ENCODE measurements at places on chromosomes 13 and 19.

- DNase-seq = no peak
Observed at GRCh38 chr13:44368062-44368591, 5.5 kb upstream of the SERP2 start.

DNA sequence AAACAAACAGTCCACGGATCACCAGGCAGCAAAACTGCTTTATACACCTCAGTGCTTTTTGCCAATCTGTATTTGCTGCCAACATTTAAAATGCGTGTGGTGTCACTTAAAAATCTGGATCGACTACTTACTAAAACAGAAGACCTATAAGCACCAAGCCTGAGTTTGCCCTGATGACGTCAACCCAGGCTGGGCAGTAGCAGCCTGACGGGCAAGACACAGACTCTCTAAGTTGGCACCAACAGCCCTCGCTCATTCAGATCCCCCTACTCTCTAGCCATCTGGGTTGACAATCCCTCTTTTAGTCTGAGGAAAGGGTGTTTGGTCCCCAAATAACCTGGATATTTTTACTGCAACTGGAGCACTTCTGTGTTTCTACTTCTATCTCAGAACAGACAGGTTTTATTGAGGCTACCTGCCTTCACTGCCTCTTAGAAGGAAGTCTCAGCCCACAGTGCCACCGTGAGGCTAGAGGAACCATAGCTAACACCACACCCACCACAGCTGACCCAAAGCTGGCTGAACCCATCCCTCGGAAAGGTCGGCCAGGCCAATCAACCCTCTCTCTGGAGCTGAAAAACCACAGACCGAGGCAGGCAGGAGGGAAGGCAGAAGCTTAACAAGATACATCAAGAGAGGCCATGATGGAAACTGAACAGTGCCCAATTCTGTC, 6.9 kb downstream of the SUGP2 start:
- no peak for DNase-seq

- no peak for DNase-seq
Observed at GRCh38 chr19:54104998-54105715, 2.5 kb downstream of the NDUFA3 start.

- no peak for DNase-seq
Observed at GRCh38 chr13:97306645-97307044, 84.5 kb downstream of the MBNL2 start.

DNA sequence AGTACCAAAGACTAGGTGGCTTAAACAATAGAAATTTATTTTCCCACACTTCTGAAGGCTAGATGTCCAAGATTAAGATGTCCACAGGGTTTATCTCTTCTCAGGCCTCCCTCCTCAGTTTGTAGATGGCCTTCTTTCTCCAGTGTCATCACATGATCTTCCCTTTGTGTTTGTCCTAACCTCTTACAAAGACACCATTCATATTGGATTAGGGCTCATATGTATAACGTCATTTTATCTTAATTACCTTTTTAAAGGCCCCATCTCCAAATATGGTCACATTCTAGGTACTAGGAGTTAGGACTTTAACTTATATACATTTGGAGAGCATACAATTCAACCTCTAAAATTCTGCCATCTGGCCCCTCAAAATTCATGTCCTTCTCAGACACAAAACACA, 34.3 kb downstream of the N4BP2L2 start:
- DNase-seq = no peak

GRCh38 chr19:7795555-7796161, 32.6 kb downstream of the CLEC4M start:
- DNase-seq = no peak

- DNase-seq = no peak
Observed at GRCh38 chr13:32023698-32024097, 7.9 kb upstream of the FRY start.
